ENCODE measurements at places on chromosomes 4 and X.
A peak's percentile ranks its signal among the peaks of the same experiment; 100 is the strongest.

DNA sequence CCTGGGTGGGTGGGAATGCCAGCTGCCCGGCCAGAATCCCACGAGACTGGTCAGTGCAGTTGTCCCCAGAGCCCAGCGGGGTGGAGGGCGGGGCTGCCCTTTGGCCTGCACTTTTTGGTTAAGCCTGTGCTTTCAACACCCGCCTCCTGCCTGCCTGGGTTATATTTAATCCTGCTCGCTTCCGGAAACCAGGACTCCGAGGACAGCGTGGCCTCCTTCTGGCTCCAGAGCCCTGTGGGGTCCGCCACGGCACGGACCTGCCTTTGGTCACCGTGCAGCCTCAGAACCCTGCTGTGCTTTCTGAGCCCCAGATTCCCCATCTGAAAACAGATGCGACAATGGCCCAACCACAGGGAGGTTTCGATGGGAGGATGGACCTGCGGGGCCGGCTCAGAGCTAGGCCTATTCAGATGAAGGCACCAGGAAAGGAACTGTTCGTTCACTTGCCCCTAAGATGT, 29.4 kb upstream of the KIAA0232 start:
- H3K4me3 ChIP-seq: no peak overlapping the region
- no peaks in the 10 kb centered on the region for H3K27me3 ChIP-seq
- H3K4me1 ChIP-seq: peaks cover 4% of the 10 kb centered on the region
- no peaks in the 10 kb centered on the region for H3K36me3 ChIP-seq
- H3K27ac ChIP-seq: no peak overlapping the region

DNA sequence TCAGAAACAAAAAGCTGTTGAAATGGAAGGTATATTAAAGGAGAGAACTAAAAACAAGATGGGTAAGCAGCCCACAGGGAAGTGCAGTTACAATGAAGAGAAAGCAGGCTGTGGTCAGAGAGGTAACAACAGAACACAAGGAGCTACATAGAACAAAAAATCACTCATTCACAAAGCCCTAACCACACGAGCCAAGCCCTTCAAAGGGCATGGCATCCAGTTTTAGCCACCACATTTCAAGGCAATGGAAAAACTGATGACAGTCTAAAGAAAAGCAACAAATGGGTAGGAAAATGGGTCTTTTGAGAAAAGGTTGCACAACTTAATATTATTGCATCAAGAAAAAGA, 37.5 kb downstream of the KDR start:
- H3K27ac ChIP-seq: no peak overlapping the region
- no peaks in the 10 kb centered on the region for H3K27me3 ChIP-seq
- H3K4me3 ChIP-seq: no peak overlapping the region
- no peaks in the 10 kb centered on the region for H3K4me1 ChIP-seq
- no peak for DNase-seq

- no peaks in the 10 kb centered on the region for H3K27me3 ChIP-seq
- DNase-seq: no peak
- H3K4me1 ChIP-seq: no peaks in the 10 kb centered on the region
- no peak overlapping the region for H3K27ac ChIP-seq
Measured at GRCh38 chrX:10769195-10769594, 148.8 kb upstream of the MID1 start.

DNA sequence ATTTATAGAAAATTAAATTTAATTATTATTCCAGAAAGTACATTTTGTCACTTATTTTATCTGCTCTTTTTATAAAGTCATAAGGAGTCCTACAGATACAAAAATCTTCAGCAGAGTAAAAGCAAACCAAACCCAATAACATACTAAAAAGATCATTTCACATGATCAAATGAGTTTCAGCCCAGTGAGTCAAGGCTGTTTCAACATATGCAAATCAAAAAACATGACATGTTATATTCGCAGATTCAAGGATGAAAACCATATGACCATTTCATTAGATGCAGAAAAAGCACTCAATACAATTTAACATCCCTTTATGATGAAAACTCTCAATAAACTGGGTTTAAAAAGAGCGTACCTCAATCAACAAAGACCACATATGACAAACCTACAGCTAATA, 214.3 kb downstream of the FAT4 start:
- H3K27me3 ChIP-seq: no peaks in the 10 kb centered on the region
- H3K27ac ChIP-seq: no peak overlapping the region
- H3K4me1 ChIP-seq: no peaks in the 10 kb centered on the region
- no peak for DNase-seq

DNA sequence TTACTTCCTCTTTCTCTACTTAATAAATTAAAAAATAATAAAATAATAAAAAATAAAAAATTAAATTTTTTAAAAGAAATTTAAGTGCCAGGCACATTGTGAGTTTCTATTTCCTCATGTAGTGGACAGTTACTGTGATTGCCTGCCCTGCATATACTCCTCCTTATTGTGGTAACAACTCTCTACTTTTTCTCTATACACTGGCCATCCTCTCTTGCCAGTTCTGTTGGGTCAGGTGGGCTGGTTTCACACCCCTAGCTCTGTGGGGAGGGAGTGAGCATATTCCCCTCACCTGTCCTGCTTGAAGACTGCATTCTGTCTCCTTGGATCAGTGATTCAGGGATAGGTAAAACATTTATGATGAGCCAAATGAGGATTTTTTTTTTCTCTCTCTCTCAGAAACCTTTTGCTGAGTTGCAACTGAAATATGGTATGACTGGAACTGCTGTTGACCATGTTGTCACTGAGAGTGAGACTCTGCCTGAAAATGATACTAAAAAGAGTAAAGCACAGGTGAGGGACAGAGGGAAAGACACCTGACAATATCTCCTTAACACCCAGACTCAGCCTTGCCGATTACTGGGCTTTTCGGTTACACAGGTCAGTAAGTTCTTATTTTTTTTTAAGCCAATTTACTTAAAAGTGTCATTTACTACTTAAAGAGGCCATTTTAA, 37.2 kb downstream of the CXXC4 start:
- no peak overlapping the region for H3K4me3 ChIP-seq
- H3K27ac ChIP-seq: no peak overlapping the region
- no peaks in the 10 kb centered on the region for H3K4me1 ChIP-seq
- no peak for DNase-seq

DNA sequence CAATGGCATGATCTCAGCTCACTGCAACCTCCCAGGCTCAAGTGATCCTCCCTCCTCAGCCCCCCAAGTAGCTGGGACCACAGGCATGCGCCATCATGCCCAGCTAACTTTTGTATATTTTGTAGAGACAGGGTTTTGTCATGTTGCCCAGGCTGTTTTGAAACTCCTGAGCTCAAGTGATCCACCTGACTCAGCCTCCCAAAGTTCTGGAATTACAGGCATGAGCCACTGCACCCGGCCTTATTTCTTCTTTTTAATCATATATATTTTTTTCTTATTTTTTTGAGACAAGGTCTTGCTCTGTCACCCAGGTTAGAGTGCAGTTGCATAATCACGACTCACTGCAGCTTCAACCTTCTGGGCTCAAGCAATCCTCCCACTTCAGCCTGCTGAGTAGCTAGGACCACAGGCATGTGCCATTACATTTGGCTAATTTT, 184.0 kb downstream of the TSPAN5 start:
- H3K27ac ChIP-seq: no peak overlapping the region
- DNase-seq: no peak
- H3K4me1 ChIP-seq: peaks cover 24% of the 10 kb centered on the region

DNA sequence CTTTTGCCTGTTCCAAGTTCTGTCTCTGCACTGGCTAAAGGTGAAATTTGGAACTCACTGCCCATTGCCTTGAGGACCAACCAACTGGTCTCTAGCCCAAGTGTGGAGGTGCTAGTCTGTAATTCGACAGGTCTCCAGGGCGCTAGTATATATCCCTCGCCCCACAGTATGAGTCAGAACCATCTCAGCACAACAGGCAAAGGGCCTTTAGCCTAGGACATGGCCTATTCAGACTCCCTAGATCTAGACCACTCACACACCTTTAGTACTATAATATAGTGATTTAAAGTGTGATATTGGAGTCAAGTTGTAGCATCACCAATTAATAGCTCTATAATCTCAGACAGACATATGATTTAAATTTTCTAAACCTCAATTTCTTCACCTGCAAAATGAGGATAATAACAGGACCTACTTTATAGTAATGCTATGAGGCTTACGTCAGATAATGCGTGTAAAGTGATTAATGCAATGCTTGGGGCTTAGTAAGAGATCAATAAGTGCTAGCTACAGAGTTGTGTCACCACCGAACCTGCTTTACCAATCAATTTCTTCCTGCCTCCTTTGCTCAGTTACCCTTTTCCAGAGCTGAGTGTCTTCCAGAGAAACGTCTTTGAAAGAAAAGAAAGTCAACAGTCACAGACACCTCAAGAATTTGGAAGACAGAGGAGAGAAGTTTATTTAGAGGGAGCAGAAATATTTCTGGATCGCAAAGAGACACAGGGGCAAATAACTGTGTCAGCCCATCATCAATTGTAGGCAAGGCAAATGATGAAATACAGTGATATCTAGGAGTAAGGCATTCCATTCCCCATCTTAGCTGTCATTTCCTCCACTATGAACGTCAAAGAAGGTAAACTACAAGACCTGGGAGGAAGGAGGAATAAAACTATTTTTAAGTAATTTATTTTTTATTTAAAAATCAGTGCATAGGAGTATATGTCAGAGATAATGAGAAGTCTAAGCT, 2.3 kb downstream of the NOX1 start:
- no peaks in the 10 kb centered on the region for H3K27me3 ChIP-seq
- DNase-seq: no peak
- H3K36me3 ChIP-seq: no peaks in the 10 kb centered on the region
- no peaks in the 10 kb centered on the region for H3K4me1 ChIP-seq

- no peak overlapping the region for H3K27ac ChIP-seq
- no peaks in the 10 kb centered on the region for H3K4me1 ChIP-seq
- no peaks in the 10 kb centered on the region for H3K36me3 ChIP-seq
- no peaks in the 10 kb centered on the region for H3K27me3 ChIP-seq
- no peak for DNase-seq
- no peak overlapping the region for H3K4me3 ChIP-seq
Measured at GRCh38 chrX:109826954-109827708, 94.1 kb upstream of the ACSL4 start.

DNA sequence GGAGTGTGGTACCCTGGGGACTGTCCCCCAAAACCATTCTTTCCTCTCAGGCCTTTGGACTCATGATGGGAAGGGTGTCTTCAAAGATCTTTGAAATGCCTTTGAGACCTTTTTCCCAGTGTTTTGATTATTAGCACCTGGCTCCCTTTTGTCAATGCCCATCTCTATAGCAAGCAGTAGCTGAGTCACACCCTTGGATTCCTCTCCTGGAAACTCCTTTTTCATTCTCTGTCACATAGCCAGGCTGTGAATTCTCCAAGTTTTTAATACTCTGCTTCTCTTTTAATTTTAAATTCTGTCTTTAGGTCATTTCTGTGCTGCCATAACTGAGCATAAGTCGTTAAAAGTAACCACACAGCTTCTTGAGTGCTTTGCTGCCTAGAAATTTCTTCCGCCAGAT, 29.7 kb downstream of the IL21 start:
- peaks cover 79% of the 10 kb centered on the region for H3K27me3 ChIP-seq
- no peak overlapping the region for H3K27ac ChIP-seq
- no peaks in the 10 kb centered on the region for H3K36me3 ChIP-seq
- H3K4me3 ChIP-seq: no peak overlapping the region

DNA sequence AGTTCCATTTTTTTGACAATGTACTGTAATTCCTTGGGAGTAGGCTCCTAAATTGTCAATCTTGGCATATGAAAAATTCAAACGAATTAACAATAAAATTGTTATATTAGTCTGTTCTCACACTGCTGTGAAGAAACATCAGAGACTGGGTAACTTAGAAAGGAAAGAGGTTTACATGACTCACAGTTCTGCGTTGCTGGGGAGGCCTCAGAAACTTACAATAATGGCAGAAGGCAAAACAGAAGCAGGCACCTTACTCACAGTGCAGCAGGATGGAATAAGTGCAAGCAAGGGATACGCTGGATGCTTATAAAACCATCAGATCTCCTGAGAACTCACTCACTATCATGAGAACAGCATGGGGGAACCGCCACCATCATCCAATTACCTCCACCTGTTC, 246.4 kb upstream of the TRAM1L1 start:
- H3K27me3 ChIP-seq: no peaks in the 10 kb centered on the region
- H3K36me3 ChIP-seq: no peaks in the 10 kb centered on the region
- DNase-seq: no peak
- no peak overlapping the region for H3K27ac ChIP-seq
- H3K4me1 ChIP-seq: no peaks in the 10 kb centered on the region

GRCh38 chr4:52546449-52546848, 112.7 kb downstream of the USP46 start:
- no peaks in the 10 kb centered on the region for H3K4me1 ChIP-seq
- no peak for DNase-seq
- no peaks in the 10 kb centered on the region for H3K36me3 ChIP-seq
- no peak overlapping the region for H3K4me3 ChIP-seq
- H3K27ac ChIP-seq: no peak overlapping the region
- H3K27me3 ChIP-seq: no peaks in the 10 kb centered on the region

DNA sequence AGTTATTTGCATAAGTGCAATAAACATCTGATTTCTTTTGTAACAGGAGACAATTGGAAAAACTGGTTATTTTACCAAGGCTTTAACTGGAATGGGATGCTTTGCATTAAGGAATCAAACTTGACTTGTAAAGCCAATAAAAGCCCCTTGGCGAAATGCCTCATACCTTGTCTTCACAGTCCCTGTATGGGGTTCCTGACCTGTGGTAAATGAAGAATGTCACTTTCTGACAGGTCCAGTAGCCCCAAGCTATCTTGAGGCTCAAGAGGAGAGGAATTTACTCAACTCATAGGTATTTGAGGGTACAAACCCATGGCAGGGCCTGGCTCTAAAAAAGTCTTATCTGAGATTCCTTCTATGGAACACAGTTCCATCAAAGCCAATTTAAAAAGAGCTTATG, 78.0 kb downstream of the ACOX3 start:
- no peak overlapping the region for H3K27ac ChIP-seq
- DNase-seq: no peak
- peaks cover 5% of the 10 kb centered on the region for H3K36me3 ChIP-seq
- no peak overlapping the region for H3K4me3 ChIP-seq
- H3K27me3 ChIP-seq: no peaks in the 10 kb centered on the region

DNA sequence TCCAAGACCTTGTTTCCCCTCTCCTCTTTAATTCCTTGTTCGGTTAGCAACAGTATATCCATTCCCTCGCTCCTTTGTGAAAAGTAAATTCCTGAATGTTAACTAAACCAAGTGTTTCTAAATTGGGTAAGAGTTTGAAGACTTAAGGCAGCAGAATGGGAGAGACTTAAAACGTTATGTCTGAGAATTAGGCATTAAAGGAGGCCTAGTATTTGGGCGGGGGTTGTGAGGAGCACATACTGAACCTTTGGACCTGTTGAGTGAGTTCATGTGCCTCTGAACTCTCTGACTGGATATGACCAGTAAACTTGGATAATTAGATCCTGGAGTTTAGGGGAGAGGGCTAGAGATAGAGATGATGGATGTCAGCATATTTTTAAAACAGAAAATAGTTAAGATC, 1.2 kb downstream of the MSMO1 start:
- DNase-seq: no peak
- no peaks in the 10 kb centered on the region for H3K27me3 ChIP-seq
- H3K27ac ChIP-seq: peak overlapping the region; percentile 81
- H3K36me3 ChIP-seq: peaks cover 42% of the 10 kb centered on the region
- H3K4me1 ChIP-seq: peaks cover 65% of the 10 kb centered on the region
- peak overlapping the region; percentile 81 for H3K4me3 ChIP-seq

GRCh38 chr4:46266106-46266505, 123.8 kb downstream of the GABRA2 start:
- no peaks in the 10 kb centered on the region for H3K36me3 ChIP-seq
- H3K27me3 ChIP-seq: no peaks in the 10 kb centered on the region
- H3K4me1 ChIP-seq: no peaks in the 10 kb centered on the region
- no peak for DNase-seq
- no peak overlapping the region for H3K27ac ChIP-seq
- H3K4me3 ChIP-seq: no peak overlapping the region

Measured in DND-41 (cell line).